ENCODE measurements at places on chromosomes 12 and 14. TPM values are rescaled to one million over a fixed set of nuclear protein-coding genes. Genes with fewer than 3 reads are reported as not detected.

Gene HOXC5
- not detected for total RNA-seq

Gene KCNA1
- under 0.01 TPM for total RNA-seq

Gene FGD4
- 7.1 TPM for total RNA-seq

Gene LRFN5
- 19.6 TPM for total RNA-seq

All from cardiac ventricle fibroblast (primary cell).